ENCODE measurements at places on chromosomes 3 and 15.

- DNase-seq, result no peak
Observed at GRCh38 chr3:143597774-143598652, 250.3 kb downstream of the SLC9A9 start.

DNA sequence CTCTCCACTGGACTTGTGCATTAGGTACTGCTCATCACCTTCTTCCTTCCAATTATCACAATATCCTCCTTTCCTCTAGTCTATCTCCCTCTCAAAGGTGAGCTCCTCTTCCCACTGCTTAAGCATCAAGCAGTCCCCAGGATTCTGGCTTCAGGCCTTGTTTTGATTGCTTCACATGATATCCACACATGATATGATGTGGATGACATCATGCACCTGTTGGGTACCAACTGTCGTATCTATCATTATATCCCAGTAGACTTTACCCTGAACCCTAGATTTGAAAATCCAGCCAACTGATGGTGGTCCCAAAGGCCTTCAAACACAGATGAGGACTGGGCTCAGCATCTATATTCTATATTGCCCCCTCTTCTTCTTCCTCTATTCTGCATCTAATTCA is 104.9 kb downstream of the MFSD1 start:
- no peak for DNase-seq

DNA sequence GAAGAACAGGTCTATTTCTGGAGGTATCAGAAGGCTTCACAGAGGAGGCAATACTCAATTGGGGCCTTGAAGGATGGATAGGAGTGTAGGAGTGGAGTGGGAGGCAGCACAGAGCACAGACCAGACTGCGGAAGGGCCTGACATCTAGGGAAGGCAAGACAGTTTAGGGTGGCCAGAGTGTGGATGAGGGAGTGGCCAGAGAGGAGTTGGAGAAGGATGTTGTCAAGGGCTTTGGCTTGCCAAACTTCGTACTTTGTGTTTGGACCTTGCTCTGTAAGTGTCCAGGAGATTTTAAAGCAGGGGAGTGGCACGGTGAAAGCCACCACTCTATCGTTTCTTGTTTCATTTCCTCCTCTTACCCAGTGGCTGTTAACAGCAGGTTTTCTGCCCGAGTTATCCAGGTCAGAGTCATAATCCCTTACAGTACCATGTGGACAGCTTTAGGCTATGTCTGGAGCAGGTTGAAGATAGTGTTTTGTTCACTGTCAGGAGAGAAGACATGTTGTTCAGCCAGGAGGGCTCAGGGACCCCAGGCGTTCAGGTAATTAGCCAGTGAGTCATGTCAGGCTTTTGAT is 12.3 kb downstream of the SMAD3 start:
- no peak for DNase-seq

DNA sequence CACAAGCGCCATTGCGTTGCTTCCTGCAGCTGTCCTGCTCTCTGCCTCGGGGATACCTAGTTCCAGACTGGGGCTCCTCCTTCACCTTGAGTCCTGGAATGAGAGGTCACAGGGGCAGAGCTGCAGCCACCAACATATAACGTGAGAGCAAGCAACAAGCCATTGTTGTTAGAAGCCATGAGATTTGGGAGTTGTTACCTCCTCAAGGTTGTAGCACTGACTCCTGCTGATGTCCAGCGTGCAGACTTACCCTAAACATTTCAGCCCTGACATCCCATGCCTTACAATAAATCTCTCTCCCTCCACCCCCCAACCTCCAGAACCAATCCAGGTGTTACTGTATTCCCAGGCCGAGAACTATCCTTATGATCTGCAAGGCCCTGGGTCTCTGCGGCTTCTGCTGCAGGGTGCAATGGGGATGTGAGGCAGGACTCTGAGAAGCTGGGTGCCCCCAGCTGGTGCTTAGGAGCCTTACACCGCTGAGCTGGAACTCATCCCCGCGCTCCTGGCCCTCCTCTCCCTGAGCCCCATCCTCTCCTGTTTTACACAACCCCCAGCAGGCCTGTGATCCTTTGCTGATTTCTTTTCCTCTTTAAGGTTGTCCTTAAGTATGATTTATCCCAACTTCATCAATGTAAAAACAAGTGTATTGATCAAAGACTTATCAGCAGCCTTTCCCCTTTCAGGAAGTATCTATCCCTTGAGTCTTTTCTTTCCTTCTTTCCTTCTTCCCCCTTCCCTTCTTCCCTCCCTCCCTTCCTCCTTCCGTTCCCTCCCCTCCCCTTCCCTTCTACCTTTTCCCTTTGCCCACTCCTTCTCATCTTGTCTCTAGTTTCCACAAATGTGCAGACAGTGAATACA is 84.2 kb upstream of the ABHD2 start:
- DNase-seq, result peak; percentile 66

DNA sequence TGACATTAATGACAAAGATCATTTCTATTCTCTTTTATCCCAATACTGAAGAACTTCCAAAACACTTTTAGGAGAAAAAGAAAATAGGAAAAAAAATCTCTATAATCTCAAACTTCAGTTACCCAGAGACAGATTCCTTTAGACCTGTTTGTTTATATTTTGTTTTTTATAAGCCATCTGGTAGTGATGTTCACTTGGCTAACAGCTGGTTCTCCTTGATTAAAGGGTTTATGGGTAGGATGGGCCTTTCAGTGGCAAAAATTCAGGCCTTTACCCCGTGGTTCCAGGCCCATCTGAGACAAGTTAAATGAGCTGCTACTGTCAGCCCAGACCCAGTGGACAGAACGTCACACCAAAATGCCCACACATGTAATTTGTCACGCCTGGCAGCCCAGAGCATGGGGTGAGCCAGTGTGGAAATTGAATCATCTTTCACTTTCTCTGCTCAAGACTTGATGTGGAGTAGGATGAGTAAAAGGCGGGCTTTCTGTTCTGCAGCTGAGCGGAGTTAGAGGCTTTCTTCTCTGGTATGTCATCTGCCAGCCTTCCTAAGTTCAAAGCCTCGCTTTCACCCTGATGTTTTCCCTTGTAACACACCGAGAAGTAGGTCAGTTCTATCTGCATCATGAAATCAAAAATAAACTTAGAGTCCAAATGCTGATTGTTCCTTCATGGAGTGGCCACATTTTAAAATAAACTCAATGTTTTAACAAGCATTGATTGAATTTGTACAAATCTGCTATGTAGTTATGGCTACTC is 62.5 kb upstream of the SKOR1 start:
- DNase-seq, result peak; percentile 28

DNA sequence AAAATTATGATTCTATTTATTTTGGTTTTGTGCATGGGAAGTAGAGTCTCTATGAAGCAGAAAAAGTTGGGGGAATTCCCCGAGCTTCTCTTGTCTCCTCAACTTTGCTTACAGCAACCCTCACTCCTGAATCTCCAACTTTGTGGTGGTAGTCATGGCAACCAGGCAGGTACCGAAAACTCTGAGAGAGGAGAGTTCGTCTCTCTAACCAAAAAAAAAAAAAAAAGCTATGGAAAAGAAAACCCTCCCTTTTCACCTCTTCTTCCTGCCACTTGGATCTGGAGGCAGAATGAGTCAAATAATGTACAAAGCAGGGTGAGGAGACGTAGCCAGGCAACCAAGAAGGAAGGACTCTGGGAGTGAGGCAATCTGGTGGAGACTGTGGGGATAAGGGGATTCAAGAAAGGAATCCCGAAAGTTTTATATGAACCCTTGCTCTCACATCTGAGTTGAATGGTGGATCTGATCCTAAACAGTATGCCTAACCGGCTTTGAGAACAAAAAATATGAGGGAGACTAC is 108.1 kb downstream of the PLOD2 start:
- no peak for DNase-seq

DNA sequence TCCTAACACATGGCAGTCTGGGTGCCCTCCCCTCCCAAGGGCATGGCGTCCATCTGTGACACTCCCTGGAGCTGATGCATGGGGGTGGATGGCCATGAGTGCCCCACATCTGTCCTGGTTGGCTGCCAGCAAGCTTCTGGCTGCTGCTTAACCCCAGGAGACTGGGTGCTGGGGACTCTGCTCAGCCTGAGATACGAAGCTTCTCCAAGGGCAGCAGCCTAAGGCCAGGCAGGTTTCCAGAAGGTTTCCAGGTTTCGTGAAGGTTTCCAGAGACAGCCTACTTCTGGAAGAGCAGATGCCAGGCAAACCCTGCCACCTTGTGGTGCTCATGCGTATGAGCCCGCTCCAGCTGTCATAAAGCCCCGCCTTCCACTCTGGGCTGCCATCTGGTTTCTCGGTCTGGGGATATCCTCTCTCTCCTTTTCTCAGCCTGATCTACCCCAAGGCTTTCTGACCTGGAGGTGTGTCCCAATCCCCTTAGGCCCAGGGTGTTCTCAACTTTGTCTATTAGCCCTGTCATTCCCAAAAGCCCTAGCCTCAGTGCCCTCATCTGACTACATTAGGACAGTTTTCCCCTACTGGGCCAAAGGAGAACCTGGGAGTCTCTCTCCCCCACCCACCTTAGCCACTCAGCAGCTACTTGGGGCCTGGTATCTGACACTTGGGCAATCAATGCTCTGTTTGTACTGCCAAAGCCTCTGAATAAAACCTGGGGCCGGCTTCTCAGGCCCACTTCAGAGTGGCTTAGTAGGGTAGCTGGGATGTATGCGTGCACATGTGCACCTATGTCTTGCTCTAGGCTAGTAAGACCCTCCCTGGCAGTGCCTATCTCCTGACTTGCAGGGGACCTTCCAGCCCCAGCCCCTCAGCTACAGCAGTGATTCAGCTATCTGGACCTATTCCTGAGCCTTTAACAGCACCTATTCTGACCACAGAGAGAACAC is 12.0 kb downstream of the MRPL46 start:
- DNase-seq, result peak; percentile 73

- DNase-seq, result peak; percentile 61
Observed at GRCh38 chr15:91867581-91868026, 14.1 kb downstream of the SLCO3A1 start.

DNA sequence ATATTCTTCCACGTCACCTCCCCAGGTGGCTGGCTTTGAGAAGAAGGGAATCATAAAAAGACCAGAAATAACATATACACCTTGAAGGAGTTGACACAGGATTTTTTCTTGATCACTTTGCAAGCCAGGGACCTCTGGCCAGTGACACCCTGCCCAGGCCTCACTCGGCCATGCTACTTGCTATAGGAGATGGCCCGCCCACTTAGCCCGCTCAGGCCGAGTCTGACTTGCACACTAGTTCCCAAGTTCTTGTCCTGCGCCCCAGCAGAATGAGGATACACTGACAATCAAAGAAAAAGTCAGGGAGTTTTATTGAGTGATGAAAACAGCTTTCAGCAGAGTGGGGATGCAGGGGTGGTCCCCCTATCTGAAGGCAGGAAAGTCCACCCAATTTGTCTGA is 1046.1 kb upstream of the CFAP20DC start:
- no peak for DNase-seq

DNA sequence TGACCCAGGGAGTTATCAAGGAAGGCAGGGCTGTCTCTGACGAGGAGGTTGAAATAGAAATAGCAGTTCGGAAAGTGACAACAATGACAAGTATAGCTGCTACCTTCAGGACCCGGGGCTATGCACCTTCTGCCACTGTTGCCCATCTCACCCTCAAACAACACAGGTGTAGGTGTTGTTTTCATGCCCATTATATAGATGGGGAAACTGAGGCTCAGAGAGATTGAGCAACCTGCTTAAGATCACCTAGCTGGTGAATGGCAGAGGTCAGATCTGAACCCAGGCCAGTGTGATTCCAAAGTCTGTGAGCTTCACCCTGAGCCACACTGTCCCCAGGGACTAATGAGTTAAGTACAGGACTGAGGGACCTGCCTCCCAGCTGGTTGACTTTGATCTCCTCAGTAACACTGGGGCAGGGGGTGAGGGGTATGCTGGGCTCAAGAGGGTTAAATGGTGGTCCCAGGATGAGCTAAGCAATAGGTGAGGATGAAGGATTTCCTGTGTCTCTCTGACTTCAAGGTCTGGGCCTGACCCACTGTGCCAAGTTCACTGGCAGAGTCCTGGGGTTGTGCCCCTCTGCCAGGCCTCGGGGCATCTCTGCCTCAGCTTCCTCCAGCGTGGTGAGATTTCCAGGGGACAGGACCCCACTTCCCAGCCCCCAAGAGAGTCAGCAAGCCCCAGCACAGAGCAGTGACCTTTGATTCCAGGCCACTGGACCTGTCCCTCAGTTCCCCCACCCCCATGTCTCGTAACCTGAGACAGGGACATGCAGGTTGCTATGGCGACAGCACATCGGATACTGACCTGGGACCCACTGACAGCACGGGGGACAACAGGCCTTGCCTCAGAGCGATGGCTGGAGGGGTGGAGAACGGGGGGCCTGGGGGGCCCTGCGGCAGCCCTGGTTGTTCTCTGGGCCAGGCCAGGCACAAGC is 35.0 kb downstream of the ATP2B2 start:
- no peak for DNase-seq

- DNase-seq, result no peak
Observed at GRCh38 chr3:62144482-62144881, 228.9 kb downstream of the FEZF2 start.

DNA sequence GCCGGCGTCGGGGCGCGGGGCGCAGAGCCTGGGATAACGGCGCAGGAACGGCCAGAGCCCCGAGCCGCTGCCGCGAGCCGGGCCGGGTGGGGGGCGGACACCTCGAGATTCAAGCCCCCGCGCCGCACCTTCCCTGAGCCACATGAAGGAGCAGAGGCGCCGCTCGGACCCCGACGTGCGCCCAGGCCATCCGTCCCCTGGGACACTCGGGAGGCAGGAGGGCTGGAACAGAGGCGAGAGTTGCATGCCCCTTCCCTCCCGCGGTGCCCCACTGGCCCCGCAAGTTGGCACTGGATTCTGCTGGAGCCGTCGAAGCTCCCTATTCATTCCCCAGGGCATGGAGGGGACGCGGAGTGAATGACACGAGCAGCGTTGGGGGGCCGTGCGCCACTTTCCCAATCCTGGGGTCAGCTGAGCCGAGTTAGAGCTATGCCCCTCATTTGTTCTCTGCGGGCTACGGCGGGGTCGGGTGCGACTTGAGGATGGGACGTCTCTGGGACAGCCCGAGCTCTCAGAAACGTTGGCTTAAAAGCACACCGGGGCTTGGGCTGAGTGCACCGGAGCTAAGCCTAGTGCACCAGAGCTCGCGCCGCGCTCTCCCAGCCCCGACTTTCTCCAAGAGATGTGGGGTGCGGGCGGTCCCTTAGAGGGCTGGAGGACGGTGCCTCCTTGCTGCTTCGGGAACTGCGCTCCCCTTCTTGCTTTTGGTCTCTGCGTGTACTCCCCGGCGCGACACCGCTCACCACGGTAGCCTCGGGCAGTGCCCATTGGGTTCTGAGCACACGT is 588 bp downstream of the SLC6A1 start:
- DNase-seq, result no peak

DNA sequence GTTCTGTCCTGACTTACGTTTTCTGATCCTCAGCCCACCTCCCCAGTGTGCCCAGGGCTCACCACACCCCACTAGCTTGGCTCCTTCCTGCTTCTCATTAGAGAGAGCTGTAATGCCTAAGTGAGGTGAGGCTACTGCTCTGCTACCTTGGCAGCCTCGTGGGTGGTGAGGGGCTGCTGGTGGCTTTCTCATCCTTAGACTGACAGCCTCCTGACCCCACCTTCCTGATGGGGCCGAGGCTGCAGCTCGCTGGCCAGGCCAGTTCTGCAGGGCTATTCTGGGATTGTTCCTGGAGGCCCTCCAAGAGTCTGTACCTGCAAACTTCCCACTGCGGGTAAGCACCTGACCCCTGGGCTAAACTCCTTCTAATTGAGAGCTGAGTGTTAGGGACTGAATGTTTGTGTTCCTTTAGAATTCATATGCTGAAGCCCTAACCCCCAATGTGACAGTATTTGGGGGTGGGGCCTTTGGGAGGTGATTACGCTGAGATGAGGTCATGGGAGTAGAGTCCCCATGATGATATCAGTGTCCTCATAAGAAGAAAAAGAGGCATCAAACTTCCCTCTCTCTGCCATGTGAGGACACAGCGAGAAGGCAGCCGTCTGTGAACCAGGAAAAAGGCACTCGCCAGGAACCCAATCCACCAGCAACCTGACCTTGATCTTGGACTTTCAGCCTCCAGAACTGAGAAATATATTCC is 38.1 kb upstream of the IQSEC1 start:
- DNase-seq, result no peak

Measured in fibroblast of skin of abdomen (primary cell).